Activated naive CD4-positive, alpha-beta T cell treated with anti-CD3 and anti-CD28 coated beads for 36 hours (primary cell): ENCODE measurements at places on chromosomes 6 and 20.

DNA sequence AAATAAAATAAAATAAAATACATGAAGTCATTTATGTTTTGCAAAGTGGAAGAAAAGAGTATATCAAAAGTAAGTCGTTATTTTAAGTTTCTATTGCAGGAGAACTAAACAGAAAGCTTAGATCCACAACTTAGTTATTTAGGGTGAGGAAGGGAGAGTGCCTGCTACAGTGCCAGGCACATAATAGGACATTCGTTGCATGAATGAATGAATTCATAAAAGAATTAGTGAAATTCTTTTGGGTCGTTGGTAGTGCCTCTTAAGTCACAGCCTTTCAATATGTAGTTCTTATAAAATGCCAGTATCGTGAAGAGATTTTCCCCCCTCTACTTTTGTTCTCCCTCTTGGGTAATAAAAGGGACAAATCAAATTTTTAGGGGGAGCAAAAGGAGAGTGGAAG lies 29.1 kb downstream of the SF3B5 start:
- DNase-seq: no peak

GRCh38 chr6:6579281-6579680 lies 9.2 kb upstream of the LY86 start:
- no peak for DNase-seq

DNA sequence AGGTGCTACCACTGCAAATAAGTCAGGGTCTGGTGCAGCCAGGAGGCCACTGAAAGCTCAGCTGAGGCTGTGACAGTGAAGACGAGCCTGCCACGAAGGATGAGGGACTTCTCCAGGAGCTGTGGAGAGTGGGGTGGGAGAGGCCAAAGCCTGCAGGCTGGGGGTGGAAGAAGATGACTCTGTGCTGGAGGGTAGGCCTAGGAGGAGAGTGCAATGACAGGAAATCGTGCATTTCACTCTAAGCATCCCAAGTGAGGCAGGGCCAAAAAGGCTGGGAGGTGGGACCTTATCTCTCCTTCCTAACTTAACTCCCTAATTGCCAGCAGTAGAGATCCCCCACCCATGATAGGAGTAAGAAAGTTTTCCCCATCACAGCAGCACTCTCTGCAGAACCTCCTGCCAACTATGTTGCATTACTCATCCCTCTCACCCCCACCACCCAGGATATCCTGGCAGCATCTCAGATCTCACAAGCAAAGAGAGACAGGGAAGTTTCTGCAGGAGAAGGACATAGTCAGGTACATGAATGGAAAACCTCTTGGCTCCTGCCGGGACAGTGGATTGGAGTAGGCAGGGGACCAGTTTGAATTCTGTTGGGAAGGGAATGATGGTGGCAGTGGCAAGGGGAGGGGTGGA lies 466.2 kb downstream of the CDH26 start:
- DNase-seq: no peak

GRCh38 chr20:15026759-15027158 lies 689.3 kb upstream of the FLRT3 start:
- DNase-seq: no peak

- no peak for DNase-seq
Observed at GRCh38 chr6:91678679-91679446, 1092.0 kb upstream of the MAP3K7 start.

- no peak for DNase-seq
Observed at GRCh38 chr6:163655217-163656121, 241.0 kb downstream of the QKI start.

- no peak for DNase-seq
Observed at GRCh38 chr6:166443166-166443565, 60.4 kb upstream of the MPC1 start.

GRCh38 chr6:137424251-137424650 lies 69.9 kb downstream of the OLIG3 start:
- DNase-seq: no peak

DNA sequence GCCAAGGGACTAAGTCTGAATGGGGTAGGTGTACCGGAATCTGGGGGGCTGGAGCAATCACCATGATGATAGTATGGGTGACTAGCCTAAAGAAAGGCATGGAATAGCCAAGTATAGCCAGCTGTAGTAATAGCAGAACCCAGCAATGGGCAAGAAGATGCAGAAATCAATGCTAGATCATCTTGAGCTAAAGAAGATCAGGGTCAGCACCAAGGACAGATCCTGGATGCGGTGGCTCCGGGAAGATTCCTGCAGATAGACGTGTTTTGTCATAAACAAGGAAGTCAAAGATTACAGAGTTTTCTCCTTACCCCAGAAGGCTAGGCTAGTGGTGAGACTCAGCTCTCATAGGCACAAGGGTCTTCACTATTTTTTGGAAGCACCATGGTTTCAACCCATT lies 561.6 kb upstream of the CHD6 start:
- peak; percentile 5 for DNase-seq

- no peak for DNase-seq
Observed at GRCh38 chr6:155454008-155454407, 1.6 kb downstream of the NOX3 start.

GRCh38 chr20:53087037-53087777 lies 115.0 kb downstream of the TSHZ2 start:
- DNase-seq: no peak

- no peak for DNase-seq
Observed at GRCh38 chr6:18347021-18347577, 40.1 kb upstream of the RNF144B start.

- no peak for DNase-seq
Observed at GRCh38 chr20:62787866-62788265, 8.4 kb upstream of the MRGBP start.

GRCh38 chr20:38248133-38248532 lies 12.4 kb downstream of the KIAA1755 start:
- no peak for DNase-seq

DNA sequence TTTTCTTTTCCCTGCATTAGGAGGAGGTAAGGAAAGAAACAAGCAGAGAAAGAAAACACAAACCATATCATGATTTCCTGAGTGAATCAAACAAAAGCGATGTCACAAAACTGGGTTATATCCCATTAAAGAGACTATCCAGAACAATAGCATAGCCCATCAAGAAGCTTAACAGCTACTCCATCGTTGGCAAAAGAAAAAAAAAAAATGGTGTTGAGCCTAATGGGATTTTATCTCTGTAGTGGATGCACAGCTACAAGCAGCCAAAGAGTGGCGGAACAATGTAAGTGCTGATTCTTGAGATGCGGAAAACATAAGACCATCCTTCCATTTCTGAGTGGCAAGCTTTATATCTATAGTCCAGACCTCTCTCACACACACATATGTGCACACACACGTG lies 106.2 kb upstream of the NRSN1 start:
- DNase-seq: no peak

DNA sequence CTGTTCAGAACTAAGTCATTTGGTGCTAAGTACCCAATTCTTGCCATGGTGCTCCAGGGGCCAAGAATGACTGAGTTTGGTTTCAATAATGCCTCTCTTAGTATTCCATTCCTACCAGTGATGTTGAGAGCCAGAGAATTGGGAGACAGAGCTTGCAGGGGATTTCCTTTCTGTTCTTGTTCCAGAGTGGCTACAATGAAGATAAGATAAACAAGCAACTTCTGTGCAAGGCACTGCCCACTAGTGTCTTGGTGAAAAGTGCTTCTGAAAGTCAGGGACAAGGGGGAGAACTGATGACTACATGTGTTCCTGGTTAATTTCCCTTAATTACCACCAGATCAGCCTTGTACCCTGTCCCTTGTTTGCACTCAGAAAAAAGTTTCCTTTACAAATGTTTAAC lies 421.6 kb downstream of the BCKDHB start:
- DNase-seq: no peak

GRCh38 chr6:167757249-167757648 lies 69.5 kb upstream of the AFDN start:
- no peak for DNase-seq

DNA sequence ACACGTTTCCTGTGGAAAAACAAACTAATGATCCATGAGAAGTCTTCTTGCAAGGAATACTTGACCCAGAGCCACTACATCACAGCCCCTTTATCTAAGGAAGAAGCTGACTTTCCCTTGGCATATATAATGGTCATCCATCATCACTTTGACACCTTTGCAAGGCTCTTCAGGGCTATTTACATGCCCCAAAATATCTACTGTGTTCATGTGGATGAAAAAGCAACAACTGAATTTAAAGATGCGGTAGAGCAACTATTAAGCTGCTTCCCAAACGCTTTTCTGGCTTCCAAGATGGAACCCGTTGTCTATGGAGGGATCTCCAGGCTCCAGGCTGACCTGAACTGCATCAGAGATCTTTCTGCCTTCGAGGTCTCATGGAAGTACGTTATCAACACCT lies 35.4 kb downstream of the GCNT2 start:
- DNase-seq: no peak

- DNase-seq: peak; percentile 76
Observed at GRCh38 chr6:29628419-29629281, 4.3 kb downstream of the GABBR1 start.

DNA sequence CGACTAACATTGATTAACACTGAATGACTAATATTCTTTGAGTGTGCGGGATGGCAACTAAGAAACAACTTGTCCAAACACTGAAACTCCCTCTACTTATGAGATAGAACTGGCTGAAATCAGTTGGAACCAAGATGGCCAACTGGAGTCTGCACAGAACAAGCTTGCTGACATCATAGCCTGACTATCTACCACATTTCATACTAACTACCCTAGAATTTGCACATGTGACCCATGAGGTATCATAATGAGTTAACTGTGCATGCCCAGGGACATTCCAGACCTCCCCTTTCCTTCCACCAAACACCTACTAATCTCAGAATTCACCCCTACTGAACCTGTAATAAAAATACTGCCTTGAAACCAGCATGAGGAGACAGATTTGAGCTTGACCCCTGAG lies 43.2 kb downstream of the PHIP start:
- peak; percentile 35 for DNase-seq

- no peak for DNase-seq
Observed at GRCh38 chr20:7629880-7630279, 310.4 kb downstream of the HAO1 start.

- no peak for DNase-seq
Observed at GRCh38 chr6:12614456-12614855, 102.1 kb upstream of the PHACTR1 start.

- no peak for DNase-seq
Observed at GRCh38 chr20:38180781-38181180, 15.7 kb upstream of the TGM2 start.

- no peak for DNase-seq
Observed at GRCh38 chr20:8812817-8813216, 256.1 kb upstream of the PLCB4 start.

DNA sequence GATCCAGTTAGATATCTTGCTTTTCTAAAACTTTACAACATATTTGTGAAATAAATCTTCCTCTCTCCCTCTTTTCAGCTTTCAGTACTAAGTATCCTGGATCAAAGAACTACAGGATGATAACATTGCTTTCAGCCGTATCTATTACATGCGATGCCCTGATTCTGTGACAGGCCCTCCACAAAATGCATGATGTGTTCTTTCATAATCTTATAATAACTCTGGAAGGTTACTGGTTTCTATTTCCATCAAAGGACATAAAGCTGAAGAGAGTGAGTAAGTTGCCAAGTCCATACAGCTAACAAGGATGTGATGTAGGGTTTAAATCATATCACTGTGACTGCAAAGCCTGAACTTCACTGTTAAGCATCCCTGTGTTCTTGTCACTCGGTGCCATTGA lies 62.9 kb upstream of the ADGRG6 start:
- DNase-seq: no peak

- DNase-seq: no peak
Observed at GRCh38 chr20:15200147-15200565, 862.7 kb upstream of the FLRT3 start.

- no peak for DNase-seq
Observed at GRCh38 chr6:105382958-105383357, 19.9 kb downstream of the PREP start.

DNA sequence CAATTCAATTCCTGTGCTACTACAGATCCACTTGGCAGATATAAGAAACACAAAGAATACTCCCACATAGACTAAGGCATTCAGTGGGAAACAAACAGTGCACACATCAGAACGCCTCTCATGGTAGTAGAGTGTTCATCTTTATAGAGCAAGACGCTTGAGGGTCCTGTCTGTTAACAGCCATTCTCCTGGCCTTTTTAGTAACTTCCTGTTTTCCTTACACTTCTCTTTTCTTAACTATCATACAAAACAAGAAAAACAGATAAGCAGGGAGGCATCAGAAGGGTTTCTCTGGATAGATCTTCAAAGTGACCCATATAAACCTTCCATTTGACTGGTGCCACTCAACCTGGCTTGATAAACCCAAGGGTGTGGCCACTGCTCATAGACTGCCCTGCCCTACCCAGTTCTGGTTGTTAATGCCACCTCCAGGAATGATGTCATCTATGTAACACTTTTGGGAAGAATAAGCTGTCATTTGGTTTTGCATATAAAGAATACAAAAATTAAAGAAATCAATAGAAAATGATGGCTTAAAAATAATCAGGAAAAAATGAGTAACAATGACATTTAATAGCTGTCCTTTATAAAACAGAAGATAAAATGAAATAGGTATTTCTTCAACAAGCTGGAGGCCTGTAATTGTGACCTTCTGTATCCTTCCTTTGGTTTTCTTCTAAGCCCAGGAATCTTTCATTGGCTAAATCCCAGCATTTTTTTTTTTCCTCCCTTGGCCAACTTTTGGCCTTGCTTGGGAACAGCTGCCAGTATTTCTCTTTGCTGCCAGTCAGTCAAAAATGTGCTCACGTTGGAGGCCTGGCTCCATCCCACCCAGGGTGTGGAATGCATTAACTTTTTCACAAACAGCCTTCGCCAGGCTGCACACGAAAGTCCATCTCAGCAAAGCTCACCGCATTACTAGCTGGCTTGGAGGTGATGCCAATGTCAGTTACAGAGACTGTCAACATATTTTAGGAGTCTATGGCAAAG lies 103.5 kb downstream of the GJA10 start:
- no peak for DNase-seq

DNA sequence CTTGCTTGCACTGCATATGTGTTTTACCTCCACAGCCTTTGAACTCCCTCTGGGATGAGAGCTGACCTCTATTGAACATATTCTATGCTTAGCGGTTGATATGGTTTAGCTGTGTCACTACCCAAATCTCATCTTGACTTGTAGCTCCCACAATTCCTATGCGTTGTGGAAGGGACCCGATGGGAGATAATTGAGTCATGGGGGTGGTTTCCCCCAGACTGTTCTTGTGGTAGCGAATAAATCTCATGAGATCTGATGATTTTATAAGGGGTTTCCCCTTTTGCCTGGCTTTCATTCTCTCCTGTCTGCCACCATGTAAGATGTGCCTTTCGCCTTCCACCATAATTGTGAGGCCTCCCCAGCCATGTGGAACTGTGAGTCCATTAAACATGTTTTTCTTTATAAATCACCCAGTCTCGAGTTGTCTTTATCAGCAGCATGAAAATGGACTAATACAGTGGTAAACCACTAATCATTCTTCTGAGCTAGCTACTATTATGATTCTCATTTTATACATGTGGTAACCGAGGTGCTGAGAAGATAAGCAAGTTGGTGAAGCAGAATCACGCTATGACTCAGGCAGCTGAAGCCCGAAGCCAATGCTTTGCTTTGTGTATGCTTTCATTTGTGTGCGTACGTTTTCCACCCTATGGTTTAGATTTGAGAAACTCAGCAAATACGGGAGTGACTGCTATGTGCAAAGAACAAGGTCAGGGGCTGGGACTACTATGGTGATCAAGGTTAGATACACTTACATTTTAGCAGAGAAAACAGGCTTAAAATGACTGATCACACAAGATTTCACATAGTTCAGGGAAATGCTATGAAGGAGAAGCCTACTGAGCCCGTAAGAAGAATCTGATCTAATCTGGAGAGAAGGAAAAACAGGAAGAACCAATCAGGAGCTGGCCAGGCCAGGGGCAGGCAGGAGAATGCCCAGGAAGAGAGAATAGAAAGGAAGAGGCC lies 363.5 kb downstream of the ESR1 start:
- DNase-seq: peak; percentile 82

GRCh38 chr6:144435602-144436426 lies 150.7 kb downstream of the UTRN start:
- no peak for DNase-seq
